ENCODE measurements at places on chromosomes 6 and 20.

- DNase-seq, result no peak
Observed at GRCh38 chr6:73667798-73668197, 14.0 kb upstream of the SLC17A5 start.

DNA sequence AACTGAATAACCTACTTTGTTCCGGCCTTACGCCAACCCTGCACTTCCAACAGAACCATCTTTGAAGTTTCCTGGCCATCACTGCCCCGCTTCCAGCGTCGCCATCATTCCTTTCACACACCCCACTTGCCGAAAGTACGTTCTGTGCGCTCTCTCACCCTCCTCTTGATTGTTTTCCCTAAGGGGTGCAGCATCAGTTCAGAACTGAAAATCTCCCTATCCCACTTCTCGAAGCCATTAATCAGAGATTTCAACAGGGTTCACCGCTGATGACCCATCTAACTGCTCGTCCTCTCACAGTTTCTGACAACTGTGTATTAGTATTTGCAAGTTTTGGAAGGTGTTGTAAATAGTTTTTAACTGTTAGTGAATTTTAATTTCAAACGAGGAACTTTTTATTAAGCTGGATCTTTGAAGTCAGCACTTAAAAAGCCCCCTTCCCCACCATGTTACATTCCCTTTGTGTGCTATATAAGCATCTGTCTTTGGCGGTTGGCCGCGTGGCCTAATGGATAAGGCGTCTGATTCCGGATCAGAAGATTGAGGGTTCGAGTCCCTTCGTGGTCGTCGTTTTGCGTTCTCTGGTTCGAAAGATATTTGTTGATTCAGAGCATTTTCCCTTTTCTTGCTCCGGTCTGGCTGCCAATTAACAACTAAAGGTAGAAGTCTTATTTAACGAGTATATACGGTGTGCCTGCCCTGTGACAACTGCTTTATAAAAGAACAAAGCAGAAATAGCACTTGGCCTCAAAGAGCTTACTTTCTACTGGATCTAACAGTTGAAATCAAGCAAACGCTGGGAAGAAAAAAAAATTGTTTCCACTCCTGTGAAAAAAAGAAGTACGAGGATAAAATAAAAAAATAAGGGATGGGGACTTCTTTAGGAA, 42.6 kb downstream of the TRIM27 start:
- DNase-seq, result peak; percentile 78

- no peak for DNase-seq
Observed at GRCh38 chr6:151054306-151054705, 185.5 kb upstream of the AKAP12 start.

DNA sequence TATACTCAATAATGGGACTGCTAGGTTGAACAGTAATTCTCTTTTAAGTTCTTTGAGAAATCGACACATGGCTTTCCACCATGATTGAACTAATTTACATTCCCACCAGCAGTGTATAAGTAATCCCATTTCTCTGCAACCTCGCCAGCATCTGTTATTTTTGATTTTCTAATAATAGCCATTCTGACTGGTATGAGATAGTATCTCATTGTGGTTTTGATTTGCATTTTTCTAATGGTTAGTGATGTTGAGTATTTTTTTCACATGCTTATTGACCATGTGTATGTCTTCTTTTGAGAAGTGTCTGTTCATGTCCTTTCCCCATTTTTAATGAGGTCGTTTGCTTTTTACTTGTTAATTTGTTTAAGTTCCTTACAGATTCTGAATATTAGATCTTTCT, 66.5 kb downstream of the STK4 start:
- DNase-seq, result no peak

DNA sequence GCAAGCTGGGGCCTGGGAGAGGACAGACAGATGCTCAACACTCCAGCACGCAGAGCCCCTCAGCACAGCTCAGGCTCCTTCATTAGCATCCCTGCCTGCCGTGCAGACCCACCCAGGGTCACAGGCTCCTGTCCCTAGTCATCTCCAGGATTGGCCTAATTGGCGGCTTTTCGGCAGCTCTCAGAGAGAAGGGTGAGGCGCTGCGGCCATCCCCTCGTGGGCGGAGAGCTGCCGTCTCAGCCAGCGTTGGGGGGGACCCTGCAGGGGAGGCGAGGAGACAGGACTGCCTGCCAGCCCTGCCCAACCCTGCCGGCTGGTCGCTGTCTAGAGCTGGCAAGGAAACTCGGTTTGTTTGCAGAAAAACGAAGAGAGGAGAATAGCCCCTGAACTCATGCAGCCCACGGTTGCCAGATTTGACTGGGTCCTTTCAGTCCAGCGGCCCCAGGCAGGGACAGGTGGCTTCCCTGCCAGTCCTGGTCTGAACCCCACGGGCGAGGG, 26.8 kb downstream of the BHLHE23 start:
- no peak for DNase-seq

GRCh38 chr6:167833396-167833763, 6.7 kb downstream of the AFDN start:
- no peak for DNase-seq

DNA sequence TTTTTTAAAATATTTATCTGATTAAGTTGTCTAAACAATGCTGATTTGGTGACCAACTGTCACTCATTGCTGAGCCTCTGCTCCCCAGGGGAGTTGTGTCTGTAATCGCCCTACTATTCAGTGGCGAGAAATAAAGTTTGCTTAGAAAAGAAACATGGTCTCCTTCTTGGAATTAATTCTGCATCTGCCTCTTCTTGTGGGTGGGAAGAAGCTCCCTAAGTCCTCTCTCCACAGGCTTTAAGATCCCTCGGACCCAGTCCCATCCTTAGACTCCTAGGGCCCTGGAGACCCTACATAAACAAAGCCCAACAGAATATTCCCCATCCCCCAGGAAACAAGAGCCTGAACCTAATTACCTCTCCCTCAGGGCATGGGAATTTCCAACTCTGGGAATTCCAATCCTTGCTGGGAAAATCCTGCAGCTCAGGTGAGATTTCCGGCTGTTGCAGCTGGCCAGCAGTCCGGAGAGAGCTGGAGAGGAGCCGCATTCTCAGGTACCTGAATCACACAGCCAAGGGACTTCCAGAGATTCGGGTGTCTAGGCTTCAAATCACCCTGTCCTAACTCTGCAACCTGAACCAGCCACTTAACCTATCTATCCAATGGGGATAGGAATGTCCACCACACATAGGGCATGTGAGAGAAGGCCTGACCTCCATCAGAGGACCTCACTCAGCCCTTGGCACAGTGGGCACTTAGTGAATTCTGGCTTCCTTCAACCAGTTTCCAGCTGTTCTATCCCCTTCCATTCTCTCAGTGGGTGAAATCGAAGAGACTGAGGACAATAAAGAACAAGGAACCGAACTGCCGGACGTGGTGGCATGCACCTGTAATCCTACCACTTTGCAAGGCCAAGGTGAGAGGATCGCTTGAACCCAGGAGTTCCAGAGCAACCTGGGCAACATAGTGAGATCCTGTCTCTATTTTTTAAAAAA, 3.1 kb downstream of the TNF start:
- no peak for DNase-seq

DNA sequence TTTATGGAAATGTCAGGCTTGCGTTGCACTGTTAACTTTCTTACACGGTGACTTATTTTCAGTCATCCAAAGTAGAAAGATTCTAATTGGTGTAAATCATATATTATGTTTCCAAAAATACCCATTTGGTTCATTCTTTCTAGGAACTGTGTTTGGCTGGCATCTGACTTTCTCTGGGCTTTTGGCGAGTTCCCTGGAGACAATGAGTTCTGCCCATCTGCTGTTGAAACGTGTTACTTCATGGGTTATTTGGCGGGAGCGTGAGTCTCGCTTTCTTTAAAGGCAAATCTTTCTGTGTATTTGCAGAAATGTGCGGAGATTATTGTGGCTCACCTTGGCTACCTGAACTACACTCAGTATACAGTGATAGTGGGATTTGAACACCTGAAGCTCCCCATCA, 29.5 kb downstream of the TMEM181 start:
- no peak for DNase-seq

GRCh38 chr6:39200498-39201020, 28.7 kb downstream of the KCNK5 start:
- no peak for DNase-seq

All from AG08396 (cell line).